ENCODE measurements at places on chromosomes 7 and 10. TPM values are rescaled to one million over a fixed set of nuclear protein-coding genes. Genes with fewer than 3 reads are reported as not detected.
A peak's percentile ranks its signal among the peaks of the same experiment; 100 is the strongest.

Gene KIAA1549
- total RNA-seq: 0.33 TPM

DNA sequence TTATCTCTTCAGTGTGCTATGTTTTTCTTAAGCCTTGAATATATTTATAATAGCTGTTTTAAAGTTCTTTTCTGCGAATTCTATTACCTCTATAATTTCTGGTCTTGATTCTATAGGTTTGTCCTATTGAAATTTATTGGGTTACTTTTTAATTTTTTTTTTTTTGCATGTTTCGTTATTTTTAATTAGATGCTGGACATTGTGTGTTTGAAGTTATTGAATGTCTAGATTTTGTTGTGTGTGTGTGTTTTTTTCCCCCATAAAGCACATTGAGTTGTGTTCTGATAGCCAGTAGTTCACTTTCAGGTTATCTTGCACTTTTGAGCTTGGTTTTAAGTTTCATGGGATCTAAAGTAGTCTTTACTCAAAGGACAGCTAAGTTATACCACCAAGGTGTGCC, 394.9 kb downstream of the RPS24 start:
- H3K27me3 ChIP-seq: peaks cover 23% of the 10 kb centered on the region
- no peak for DNase-seq
- H3K4me1 ChIP-seq: no peaks in the 10 kb centered on the region
- H3K27ac ChIP-seq: no peak overlapping the region
- H3K36me3 ChIP-seq: no peaks in the 10 kb centered on the region

Gene MEPCE
- 44.0 TPM for total RNA-seq

DNA sequence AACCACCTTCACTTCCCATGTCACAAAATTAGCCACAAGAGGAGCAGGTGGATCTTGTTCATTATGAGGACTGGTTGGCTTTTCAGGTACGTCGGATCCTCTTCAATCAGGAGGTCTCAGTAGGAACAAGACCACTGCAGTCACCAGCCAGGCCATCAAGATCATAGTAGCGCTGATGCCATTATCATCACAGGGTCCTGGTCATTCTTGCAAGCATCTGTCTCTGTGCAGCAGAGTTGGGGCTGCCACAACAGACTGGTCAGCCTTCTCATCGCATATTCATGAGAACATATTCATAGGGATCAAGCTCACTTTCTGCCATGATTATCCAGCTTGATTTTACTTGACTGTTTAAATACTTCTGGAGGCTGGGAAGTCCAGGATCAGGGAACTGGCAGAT, 67.1 kb downstream of the ADCYAP1R1 start:
- no peak overlapping the region for H3K27ac ChIP-seq
- no peaks in the 10 kb centered on the region for H3K4me1 ChIP-seq
- no peaks in the 10 kb centered on the region for H3K36me3 ChIP-seq
- H3K27me3 ChIP-seq: peaks cover 42% of the 10 kb centered on the region
- DNase-seq: no peak
- no peak overlapping the region for H3K4me3 ChIP-seq

Gene EPDR1
- total RNA-seq: 3.3 TPM

- H3K4me1 ChIP-seq: no peaks in the 10 kb centered on the region
- H3K27ac ChIP-seq: no peak overlapping the region
- no peak for DNase-seq
- no peaks in the 10 kb centered on the region for H3K36me3 ChIP-seq
- no peak overlapping the region for H3K4me3 ChIP-seq
- peaks cover 5% of the 10 kb centered on the region for H3K27me3 ChIP-seq
Observed at GRCh38 chr10:131160219-131160875, 151.2 kb downstream of the TCERG1L start.

DNA sequence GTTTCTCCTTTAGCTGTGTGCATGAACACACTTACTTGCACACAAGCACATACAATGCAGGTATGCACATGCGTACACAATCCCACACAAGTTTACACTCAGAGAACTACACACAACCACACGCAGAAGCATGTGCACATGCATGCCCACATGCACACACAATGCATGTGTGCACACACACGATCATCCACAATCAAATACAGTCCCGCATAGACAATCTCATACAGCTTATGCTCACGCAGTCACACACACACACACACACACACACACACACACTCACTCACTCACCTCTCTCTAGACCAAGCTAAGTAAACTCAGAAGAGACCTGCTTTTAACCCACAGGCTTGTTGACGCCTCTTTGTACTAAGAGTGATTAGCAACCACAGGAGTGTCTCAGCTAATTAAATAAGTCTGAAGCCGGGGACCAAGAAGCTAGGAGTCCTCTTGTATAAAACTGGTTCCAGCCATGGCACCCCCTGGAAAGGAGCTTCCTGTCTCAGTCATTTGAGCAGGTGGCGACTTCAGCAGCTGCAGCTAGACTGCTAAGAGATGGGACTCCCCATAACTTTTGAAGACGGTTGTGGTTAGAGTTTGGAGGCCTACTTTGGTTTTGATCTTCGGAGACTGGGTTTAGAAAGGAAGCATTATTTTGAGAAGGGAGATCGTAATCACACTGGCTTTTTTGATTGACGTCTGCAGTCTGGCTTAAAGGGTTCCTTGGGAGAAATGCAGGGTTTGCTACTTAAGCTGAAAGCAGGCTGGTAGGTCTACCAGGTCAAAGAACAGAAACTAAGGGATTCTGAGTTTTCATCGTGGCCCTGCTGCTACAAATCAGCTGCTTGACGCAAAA, 82.3 kb upstream of the ADRB1 start:
- peak overlapping the region; percentile 77 for H3K4me3 ChIP-seq
- peaks cover 28% of the 10 kb centered on the region for H3K4me1 ChIP-seq
- H3K27me3 ChIP-seq: no peaks in the 10 kb centered on the region
- no peaks in the 10 kb centered on the region for H3K36me3 ChIP-seq
- DNase-seq: peak; percentile 71

GRCh38 chr10:32942081-32942480, 15.9 kb downstream of the ITGB1 start:
- H3K36me3 ChIP-seq: no peaks in the 10 kb centered on the region
- H3K4me1 ChIP-seq: peaks cover 59% of the 10 kb centered on the region
- peak overlapping the region; percentile 3 for H3K4me3 ChIP-seq
- H3K27ac ChIP-seq: no peak overlapping the region

DNA sequence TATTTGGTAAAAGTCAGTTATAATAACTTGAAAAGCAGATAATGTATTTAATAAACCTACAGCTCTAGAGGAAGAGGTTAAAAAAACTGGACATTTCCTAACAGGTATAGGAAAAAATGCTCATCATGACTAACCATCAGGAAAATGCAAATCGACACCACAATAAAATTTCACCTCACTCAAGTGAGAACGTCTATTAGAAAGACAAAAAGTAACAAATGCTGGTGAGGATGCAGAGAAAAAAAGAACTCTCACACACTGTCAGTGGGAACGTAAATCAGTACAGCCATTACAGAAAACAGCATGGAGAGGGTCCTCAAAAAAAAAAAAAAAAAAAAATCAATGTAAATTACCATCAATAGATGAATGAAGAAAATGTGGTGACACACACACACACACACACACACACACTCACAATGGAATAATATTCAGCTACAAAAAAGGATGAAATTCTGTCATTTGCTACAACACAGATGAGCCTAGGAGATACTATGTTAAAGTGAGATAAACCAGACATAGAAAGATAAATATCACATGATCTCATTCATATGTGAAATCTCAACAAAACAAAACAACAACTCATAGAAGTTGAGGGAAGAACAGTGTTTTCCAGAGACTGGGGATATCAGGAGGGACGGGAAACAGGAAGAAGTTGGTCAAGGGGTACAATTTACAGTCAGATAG, 20.1 kb downstream of the EPC1 start:
- H3K36me3 ChIP-seq: no peaks in the 10 kb centered on the region
- H3K27ac ChIP-seq: peak overlapping the region; percentile 29
- no peaks in the 10 kb centered on the region for H3K27me3 ChIP-seq

Gene TEX47
- total RNA-seq: not detected

GRCh38 chr7:139693651-139694388, 84.0 kb downstream of the HIPK2 start:
- H3K27ac ChIP-seq: peak overlapping the region; percentile 64
- H3K27me3 ChIP-seq: no peaks in the 10 kb centered on the region
- H3K36me3 ChIP-seq: peaks cover 27% of the 10 kb centered on the region
- DNase-seq: no peak
- peaks cover 59% of the 10 kb centered on the region for H3K4me1 ChIP-seq

Gene TMEM184A
- total RNA-seq: not detected

All from natural killer cell treated with Interleukin-12 subunit alpha and Interleukin-12 subunit beta and Interleukin-15 and Interleukin-18, amount 100 ng/mL, for 72 hours (primary cell).